ENCODE measurements at places on chromosomes 4 and X.
A peak's percentile ranks its signal among the peaks of the same experiment; 100 is the strongest.

DNA sequence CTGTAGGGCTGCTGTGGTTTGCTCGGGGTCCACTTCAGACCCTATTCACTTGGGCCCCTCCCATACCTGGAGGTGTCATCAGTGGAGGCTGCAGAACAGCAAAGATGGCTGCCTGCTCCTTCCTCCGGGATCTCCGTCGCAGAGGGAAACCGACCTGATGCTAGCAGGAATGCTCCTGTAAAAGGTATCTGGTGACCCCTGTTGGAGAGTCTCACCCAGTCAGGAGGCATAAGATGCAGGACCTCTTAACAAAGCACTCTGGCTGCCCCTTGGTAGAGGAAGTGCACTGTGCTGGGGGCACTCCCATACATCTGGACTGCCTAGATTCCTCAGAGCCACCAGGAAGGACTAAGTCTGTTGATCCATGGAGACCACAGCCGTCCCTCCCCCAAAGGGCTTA, 296.9 kb downstream of the GRID2 start:
- ATAC-seq, result no peak

- ATAC-seq, result no peak
These were observed 54.5 kb upstream of the ATXN3L start for GRCh38 chrX:13374364-13374763.

DNA sequence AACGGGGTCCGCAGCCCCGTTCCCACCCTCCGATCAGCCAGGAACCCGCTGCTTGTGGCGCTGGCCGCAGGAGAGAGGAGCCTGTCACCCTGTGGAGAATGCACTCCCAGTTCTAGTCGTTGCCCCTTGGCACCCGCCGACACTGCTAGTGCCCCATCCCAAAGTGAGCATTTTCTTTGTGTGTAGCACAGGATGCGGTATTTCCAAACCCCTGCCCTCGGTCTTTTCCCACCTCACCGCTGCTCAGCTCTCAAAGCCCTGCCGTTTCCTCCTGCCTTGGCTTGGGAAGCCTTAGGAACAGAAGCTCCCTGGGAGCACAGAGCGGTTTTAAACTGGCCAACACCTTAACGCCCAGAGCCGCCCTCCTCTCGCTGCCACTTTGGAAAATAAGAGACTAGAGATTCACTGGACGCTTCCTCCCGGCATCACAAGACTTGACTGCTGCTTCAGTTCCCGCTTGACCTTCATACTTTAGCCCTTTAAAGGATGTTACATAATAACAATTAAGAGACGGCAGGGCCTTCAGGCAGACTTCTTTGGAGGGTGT, 772 bp downstream of the CYP4V2 start:
- ATAC-seq, result no peak

- ATAC-seq, result no peak
These were observed 95.2 kb downstream of the DCLK2 start for GRCh38 chr4:150173432-150173861.

GRCh38 chrX:74890676-74891430, 34.4 kb downstream of the NEXMIF start:
- ATAC-seq, result no peak

GRCh38 chr4:186190581-186191199, 677 bp upstream of the CYP4V2 start:
- peak; percentile 15 for ATAC-seq

- no peak for ATAC-seq
These were observed 10.3 kb upstream of the SEL1L3 start for GRCh38 chr4:25872851-25873631.

DNA sequence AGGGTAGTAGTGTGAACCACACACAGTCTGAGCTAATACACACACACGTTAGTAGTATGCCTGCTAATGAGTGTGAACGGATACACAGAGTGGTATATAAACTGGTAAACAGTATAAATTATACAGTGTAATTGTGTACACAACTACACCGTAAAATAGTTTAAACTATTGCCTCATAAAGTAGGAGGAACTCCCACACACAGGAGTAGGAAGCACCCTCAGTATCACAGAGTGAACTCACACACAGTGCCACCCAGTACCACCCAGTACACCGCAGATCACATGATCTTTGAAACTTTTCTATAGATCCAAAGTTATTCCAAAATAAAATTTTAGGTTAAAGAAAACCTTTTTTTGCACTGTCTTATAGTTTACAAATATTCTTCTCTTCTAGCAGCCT, 275.1 kb downstream of the ADGRA3 start:
- no peak for ATAC-seq

- ATAC-seq, result no peak
These were observed 17.7 kb upstream of the AP1AR start for GRCh38 chr4:112213856-112214255.

GRCh38 chr4:36278789-36279188, 2.6 kb upstream of the DTHD1 start:
- ATAC-seq, result peak; percentile 21

DNA sequence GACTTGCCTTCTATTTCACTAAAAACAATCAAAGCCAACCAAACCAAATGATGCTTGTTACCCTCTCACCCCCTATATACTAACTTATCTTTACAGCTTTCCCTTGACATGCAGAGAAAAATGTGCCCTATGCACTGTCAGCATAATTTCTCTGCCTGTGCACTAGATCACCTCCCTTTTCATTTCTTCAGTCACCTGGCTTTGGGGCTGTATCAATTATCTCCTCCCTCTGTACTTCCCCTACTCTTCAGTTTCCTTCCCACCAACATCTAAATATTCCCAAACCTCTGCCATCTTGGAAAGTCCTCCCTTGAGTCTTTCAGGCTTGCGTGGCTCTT, 103.5 kb upstream of the TAPT1 start:
- ATAC-seq, result no peak

- no peak for ATAC-seq
These were observed 46.8 kb downstream of the PKD2 start for GRCh38 chr4:88054229-88054628.

GRCh38 chr4:168865854-168866253, 144.2 kb downstream of the CBR4 start:
- ATAC-seq, result no peak

DNA sequence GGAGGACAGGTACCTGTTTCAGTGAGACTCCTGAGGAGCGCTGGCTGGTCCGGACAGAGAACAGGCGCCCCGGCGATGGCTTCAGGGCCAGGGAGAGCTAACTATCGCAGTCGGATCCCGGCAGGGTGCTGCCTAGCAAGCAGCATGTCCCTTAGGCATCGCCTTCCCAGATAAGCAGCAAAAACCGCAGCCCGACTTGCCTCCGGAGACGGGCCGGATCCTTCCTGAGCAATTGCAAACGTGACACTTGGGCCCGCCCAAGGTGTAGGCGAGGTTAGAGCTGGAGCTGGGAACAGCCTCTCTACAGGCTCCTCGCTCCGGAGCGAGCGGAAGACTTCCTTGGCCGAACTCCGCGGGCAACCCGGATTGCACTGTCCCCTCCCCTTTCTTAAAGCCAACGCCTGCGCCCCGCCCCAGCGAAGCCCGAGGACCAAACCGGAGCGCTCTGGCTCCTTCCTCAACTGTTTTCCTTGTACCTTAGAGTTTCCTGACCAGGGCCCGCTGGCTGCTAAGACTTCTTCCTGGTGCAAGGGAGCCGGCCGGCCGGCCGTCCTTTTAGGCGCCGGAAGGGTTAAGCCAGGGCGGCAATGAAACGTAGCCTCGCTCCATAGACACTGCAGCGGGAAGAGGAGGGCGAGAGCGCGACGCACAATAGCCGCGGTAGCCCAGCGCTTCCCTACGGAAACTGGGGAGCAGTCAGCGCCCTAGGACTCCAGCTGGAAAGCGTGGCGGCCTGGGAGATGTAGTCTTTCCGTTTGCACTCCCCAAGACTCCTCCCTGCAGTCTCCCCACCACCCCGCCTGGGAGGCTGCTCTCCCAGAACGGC, at the start of gene OPHN1:
TSS of gene OPHN1 (minus strand) at position 341 of the 826 bp plus-strand sequence. CDS start 475 bp downstream, outside the sequence.
- no peak for ATAC-seq

GRCh38 chrX:128676651-128677050, 624.4 kb upstream of the ACTRT1 start:
- no peak for ATAC-seq

GRCh38 chrX:149161435-149162088, 343.5 kb downstream of the IDS start:
- no peak for ATAC-seq

DNA sequence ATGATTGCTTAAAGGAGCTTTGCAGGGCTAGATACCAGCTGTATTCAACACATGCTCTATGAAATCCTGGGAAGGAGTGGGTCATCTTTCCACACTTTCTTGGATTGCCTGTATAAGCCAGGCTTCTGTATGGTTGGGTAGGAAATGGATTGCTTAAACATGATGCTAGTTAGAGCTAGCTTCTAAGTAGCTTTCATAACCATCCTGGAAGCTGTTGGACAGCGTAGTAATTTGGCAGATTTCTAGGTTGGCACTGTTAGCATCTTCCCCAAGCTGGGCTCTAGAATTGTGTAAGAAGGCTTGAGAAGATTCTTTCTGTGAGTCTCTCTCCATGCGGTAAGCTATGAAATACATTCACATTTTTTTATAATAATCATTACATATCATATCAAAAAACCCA, 127.3 kb downstream of the LINC00632 start:
- ATAC-seq, result no peak

All from activated CD4-positive, CD25-positive, alpha-beta regulatory T cell treated with anti-CD3 and anti-CD28 coated beads, Interleukin-2, amount 50 U/mL, for 24 hours (primary cell).